ENCODE measurements at places on chromosomes 13 and 19.

DNA sequence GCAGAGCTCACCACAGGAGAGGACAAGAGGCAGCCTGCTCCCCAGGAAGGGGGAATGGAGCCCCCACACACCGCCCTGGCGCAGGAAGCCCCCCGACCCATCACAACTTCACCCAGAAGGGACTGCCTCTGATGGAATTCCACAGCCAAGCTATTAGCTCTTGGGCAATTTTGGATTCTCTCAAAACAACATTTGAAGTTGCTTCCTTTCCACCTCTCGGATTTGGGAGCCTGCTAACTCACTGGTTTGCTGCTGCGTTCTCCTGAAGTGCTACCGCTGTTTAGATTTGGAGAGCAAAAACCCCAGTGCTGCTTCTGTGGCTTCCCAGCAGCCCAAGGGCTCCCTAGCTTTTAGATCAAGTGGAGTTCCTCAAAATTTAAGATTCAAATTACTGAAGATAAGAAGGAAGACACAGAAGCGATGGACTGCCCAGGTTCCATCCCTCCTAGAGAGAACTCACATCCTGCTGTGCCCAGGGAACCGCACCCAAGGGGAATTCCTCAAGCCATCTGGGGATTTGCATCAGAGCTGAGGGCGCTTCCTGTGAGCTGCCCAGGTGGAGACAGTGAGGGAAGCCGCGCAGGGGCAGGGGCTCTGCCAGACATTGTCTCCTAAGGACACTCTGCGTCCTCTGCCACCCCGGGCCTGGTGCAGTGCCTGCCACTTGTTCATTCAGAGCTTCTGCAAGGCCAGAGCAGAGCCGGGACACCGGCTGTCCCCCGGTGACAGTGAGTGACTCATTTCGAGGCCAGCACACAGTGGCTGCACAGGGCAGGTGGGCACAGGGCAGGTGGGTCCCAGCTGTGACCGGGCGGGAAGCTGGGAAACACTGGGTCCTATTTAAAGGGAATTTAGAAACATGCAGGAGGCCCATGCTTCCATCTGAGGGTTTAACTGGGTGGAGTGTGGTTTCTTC lies 45.5 kb downstream of the COL4A1 start:
- DNase-seq: no peak

DNA sequence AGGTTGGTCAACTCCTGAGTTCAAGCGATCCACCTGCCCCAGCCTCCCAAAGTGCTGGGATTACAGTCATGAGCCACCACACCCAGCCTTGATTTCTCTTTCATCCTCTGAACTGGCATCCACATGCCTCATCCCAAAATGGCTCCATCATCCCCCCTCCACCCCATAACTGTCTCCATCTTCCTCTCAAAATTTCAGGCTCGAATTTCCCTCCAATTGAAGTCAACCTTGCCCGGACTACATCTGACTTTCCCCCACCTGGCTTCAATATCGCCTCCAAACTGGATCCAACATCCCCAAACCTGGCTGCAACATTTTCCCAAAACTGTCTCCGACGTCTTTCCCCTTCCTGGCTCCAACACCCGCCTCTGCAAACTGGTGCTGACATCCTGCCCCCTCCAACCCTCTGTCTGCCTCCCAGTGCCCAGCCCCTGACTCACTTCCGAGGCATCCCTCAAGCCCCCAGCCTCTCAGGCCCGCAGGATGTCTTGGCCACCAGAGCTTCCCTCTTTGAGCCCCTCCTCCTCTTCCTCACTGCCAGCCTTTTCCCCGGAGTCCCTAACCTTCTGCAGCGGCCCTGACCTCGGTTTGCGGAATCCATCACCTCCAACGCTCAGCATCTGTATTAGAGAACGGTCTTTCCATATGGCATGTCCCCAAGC lies 943 bp downstream of the EXOC3L2 start:
- no peak for DNase-seq

GRCh38 chr13:19836472-19836871 lies 27.0 kb downstream of the ZMYM5 start:
- DNase-seq: no peak

GRCh38 chr13:46313432-46314257 lies 73.4 kb downstream of the RUBCNL start:
- no peak for DNase-seq

Data from A549 (cell line).